ENCODE measurements at places on chromosomes 1 and 21.

- no peak for DNase-seq
These were observed 206.8 kb downstream of the ZNF326 start for GRCh38 chr1:90201467-90202358.

DNA sequence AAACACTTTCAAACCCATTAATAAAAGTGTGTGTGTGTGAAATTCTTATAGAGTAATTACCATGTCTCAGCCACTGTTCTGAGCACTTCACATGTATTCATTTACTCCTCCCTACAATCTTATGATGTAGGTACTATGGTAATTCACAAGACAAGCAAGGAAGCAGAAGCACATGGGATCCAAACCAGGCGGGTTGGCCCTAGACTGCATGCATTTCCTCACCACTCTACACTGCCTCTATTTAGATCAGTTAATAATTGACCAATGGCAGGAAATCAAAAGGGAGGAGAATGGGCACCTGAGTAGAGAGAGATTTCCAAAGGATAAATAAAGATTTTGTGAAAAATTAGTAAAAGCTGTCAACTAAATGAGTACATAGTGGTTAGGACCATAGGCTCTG lies 15.7 kb downstream of the MAP3K21 start:
- DNase-seq = no peak

GRCh38 chr1:226584164-226584563 lies 35.6 kb downstream of the STUM start:
- no peak for DNase-seq

- no peak for DNase-seq
These were observed 63.7 kb downstream of the DYRK1A start for GRCh38 chr21:37430184-37430821.

DNA sequence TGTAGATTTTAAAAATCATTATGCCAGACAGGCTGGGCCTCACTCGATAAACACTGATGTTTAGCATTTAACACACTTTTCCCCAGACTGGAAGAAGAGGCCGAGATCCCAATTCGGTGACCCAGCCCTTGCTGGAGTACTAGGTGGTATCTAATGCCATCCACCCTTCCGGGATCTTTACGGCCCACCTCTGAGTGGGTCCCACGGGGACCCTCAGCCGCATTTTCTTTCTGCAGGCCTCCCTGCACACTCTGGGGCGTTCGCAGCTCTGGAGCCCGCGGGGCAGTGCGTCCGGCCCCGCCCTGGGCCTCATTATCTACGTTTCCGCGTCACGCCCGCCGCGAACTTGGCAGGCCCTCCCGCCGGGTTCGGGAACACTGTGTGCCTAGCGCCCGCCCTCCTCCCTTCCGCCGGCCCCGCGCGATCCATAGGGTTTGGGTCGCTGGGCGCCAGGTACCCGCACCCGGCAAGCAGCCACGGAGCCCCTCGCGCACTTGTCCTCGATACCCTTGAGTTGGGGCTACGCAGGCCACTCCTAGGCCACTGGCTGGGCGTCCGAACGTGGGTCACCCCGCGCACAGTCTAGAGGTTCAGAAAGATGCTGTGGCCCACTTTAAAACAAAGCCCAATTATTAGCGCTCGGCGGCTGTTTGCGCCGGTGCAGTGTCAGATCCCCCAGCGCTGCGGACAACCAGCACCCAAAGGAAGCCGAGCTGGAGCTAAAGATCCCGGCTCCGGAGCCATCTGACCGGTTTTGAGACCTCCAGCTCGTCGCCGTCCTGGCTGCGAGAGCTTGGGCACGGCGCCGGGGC lies 950 bp upstream of the EVA1C start:
- no peak for DNase-seq

GRCh38 chr1:162976628-162977027 lies 92.5 kb upstream of the RGS4 start:
- no peak for DNase-seq

DNA sequence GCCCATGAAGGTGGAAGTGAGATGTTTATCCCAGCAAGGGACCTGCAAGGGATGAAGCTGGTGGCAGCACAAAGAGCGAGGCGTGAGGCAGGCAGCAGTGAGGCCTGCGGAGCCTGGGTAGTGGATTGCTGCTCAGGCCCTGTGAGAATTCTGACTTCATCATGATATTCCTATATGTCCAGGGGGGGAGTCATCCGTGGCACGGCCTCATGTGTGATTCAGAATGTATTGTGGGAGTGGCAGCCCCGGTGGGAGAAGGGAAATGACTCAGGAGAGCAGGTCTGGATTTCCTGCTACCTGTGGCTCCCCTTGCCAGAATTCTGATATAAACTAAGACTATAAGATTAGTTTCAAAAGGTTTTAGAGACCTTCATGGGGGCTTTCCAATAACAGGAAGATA lies 240.9 kb downstream of the CAMTA1 start:
- DNase-seq = no peak

DNA sequence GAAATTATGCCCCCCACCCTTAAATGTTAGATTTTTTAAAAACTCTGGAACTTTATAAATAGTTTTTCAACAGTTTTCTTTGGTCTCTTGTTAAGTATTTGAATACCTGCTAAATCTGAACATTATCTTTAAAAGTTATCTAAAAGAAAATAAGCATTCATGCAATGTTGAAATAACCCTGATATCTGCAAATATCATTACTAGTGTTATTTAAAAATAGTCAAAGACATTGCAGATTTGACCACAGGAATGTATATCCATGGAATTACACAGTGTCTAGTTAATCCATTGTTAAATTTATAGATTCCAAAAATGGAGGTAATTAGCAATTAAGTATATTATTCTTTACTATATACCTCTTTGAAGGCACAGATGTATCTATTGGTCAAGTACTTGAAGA lies 42.0 kb downstream of the PRRX1 start:
- no peak for DNase-seq

DNA sequence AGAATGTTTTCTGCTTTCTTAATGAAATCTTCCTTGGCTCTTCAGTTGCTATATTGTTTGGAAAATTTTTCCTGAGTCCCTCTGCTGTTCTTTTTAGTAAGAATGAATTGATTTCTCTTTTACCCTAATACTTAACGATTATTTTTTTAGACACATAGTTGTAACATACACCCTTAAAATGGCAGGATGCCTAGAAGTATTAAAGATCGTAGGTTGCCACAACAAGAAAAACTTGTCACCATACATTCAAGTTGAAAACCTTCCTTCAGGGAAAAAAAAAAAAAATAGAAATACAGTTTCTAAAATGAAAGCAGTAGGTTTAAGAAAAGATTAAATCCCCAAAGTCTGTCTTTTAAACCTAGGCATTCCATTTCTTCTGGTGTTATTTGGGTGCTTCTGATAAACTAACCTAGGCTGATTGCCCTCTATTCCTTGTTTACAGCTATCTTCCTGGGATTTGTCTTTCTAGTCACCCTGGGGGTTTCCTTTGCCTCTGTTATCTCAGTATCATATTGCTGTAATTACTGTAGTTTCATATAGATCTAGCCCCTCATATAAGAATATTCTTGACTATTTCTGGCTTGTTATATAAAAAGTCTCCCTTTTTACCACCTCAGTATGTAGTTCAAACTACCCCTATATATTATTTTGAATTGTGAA lies 16.8 kb downstream of the SUCO start:
- DNase-seq = no peak

DNA sequence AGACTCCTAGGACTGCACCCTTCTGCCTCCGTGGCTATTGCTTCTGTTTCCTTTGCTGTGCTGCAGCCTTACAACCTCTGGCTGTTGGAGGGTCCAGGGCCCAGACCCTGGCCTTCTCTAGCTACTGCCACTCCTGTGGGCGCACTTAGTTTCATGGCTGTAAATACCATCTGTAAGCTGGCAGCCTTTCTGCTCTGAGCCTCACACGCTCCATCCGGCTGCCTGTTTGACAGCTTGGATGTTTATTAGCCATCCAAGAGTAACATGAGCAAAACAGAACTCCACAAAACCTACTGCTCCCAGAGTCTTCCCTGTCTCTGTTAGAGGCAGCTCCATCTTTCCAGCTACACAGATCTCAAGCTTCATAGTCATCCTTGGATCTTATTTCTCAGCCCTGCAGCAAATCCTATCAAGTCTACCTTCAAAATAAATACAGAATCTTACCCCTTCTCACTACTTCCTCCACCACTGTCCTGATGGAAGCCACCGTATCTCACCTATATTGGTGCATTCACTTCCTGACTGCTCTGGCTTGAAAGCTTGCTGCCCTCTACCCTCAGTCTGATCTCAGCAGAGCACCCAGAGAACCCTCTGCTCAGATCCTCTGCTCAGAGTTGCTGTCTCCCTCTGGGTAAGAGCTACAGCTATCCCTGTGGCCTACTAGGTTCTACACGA lies 19.1 kb downstream of the SLC25A33 start:
- DNase-seq = no peak

- no peak for DNase-seq
These were observed 22.9 kb downstream of the CITED4 start for GRCh38 chr1:40838980-40839942.

GRCh38 chr1:197744979-197745378 lies 30.3 kb downstream of the DENND1B start:
- no peak for DNase-seq

Measured in fibroblast of skin of left quadriceps (primary cell).